Right lung (tissue), 10 donors: ENCODE measurements at places on chromosomes 6 and 20.

GRCh38 chr6:111666847-111667246, 61.2 kb upstream of the TRAF3IP2 start:
- peak; percentile 58 for DNase-seq

GRCh38 chr20:4711511-4711910, 10.2 kb upstream of the PRND start:
- no peak for DNase-seq

GRCh38 chr6:1630771-1631217, 21.1 kb downstream of the FOXC1 start:
- no peak for DNase-seq

DNA sequence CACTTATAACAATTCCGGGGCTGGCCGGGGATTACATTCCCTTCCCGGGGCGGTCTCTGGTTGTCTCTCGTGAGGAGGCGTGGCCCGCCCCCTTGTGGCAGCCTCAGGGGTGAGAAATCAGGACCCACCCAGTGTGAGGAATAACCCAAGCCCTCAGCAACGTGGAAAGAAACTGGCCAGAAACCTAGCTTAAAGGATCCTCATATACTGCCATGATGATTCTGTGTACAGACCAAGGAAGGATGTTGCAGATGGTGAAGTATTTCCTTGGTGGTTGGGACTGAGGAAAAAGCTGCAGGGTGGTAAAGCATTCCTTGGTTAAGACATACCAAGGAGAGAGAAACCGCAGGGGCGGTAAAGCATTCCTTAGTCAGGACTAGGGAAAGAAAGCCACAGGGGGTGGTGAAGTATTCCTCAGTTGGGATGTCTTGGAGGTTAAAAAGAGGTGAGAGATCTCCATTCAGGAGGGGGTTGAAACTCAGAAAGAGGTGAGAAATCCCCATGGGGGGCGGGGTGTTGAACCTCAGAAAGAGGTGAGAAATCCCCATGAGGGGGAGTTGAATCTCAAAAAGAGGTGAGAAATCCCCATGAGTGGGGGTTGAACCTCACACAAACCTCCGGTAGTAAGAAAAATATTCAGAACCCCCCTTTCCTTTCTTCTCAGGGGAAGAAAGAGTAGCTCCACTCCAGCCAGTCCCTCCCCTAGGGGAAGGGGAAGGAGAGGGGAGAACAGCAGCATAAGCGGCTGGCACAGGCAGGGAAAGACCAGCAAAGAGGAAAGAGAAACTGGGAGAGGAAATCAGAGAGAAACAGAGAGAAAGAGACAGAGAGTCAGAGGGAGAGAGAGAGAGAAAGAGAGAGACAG, 238.1 kb downstream of the RNGTT start:
- DNase-seq: no peak

DNA sequence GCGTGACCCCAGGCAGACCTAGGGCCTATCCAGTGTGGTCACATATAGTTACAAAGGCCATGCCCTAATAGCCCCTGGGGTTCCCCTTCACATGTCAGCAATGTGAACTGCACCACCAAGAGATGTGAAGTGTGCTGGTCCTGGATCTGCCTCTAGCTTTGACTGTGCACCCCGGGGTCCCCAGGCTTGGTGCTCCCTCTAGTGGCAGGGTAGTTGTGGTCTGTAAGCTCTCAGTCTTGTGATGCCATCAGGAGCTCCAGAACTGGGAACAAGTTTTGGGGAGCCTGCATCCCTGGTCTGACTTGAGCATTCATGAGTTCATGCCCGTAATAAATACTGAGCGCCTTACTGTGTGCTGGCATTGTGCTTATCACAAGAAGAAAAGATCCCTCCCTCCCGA, 143.4 kb downstream of the DHX35 start:
- no peak for DNase-seq

DNA sequence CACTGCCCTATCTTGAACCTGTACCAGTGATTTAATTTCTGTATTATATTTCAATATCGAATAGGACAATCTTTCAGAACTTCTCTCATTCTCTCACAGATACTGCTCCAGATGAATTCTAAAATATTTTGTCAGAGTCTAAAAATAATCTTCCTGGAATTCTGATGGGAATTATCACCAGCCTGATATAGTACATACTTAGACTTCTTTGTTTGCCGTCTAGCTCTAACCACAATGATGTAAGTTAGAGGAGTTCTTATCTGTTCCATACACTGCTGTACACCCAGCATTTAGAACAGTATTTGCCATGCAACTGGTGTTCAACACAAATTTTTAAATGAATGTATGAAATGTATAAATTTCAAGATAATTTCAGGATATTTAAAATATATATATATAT, 1.3 kb upstream of the HUS1B start:
- no peak for DNase-seq

- DNase-seq: peak; percentile 46
These were observed 11.2 kb upstream of the GMNN start for GRCh38 chr6:24763578-24763977.

DNA sequence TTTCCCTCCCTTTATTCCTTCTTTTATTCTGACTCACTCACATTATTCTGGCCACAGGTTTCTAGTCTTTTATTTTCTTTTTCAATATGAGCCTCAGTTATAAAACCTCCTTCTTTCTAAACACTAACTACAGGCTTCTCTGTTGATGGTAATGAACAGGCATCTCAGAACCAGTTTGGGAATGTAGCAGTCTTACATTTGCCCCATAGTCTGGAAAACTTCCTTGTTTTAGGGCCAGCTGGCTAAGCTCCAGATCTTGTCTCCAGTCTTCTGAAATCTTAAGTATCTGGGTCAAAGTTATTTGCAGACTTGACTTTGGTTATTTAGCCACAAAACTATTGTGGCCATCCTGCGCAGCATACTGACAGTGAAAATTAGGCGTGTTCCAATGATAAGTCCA, 97.0 kb upstream of the MAN1A1 start:
- DNase-seq: peak; percentile 69

- DNase-seq: no peak
These were observed 764.6 kb downstream of the TBC1D32 start for GRCh38 chr6:120569714-120570113.

DNA sequence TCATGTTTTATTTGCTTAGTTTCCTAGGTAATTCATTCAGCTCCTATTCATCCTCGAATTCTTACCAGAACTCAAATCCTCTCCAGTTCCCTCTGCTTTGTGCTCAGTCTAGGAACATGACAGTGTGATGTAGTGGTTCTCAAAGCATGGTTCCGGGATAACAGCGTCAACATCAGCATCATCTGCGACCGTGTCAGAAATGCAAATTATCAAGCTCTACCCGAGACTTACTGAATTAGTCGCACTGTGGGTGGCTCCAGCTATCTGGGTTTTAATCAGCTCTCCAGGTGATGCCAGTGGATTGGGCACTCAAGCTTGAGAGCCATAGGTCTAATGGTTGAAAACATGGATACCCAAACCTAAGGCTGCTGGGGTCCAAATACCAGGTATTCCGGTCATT, 7.7 kb upstream of the STK35 start:
- no peak for DNase-seq

- DNase-seq: no peak
These were observed 55.5 kb downstream of the TTI1 start for GRCh38 chr20:37977786-37978185.

- DNase-seq: no peak
These were observed 96.7 kb downstream of the BACH2 start for GRCh38 chr6:90199900-90200299.

- DNase-seq: no peak
These were observed 11.1 kb upstream of the CD164 start for GRCh38 chr6:109393157-109393885.

- DNase-seq: no peak
These were observed 94.8 kb downstream of the BTBD3 start for GRCh38 chr20:12012241-12013222.
